ENCODE measurements at places on chromosomes 4 and X.

DNA sequence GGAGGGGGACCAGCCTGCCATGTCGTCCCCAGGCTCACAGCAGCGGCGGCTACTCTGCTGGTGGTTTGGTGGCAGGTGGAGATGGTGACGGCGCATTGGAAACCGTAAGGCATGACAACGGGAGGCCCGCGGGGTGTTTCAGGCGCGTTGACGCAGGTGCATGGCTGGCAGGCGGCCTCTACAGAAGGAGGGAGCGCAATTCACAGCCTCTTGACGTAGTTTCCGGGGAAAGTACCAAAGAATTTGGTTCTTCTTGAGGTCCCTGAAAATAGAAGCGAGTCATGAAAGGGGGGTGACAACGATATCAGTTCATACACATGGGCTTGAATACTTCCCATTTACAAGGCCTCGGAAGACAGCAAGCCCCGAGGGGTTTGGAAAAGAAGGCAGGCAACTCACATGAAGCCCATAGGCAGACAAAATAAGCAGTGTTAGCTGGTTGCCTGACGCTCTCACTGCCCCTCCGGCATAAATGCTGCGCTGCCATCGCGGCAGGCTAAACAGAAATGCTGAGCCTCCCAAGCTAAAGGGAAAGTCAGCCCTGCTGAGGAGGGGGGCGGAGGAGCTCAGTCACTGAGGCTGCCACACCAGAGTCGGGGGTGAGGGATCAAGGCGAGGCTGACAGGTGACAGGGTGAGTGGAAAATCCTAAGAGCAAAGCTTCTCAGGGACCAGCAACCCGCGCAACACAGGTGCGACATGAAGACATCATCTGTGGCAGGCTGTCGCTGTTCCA lies 52.3 kb upstream of the PDLIM3 start:
- DNase-seq, result no peak

DNA sequence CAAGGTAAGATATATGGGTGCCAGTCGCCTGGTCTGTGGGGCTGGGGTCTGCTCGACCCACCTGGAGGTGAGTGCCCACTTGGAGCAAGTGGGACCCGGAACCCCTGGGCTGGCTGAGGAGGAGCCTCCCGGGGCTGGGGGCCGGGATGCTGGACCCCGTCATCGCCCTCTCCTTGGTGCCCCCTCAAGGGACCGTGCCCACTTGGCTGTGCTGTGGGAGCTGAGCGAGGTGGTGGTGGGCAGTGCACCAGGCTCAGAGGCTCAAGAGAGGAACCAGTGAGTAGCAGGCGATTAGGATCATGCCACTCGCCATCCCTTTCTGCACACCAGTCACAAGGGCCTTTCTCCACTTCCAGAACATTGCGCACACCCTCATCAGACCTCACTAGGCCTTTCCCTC lies 203.8 kb upstream of the PSAPL1 start:
- DNase-seq, result no peak

DNA sequence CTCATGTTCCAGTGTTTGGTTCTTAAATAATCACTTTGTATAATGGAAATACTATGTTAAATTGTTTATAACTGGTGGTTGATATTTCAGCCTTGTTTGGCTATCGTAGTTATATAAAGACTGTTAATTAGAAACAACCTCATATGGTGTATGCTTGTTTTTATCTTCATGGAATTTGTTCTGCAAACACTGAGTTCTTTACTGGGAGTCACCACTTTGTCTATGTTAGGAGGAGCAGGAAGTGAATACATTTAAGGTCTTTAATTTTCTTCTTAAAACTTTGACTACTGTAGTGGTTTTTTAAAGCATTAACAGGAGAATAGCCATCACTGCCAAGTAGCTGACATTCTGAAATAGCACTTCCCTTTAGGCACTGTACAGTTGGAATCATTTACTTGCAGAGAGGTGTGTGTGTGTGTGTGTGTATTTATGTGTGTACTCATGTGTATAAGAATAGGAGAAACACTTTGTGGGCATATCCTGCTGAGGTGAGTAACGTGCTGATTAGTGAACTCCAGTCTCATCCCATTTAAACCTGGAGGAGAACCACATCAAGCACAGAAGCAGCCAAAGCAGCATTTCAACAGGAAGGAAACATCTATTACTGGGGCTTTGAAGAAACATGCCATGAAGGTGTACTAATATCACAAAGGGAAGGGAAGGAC lies 37.8 kb downstream of the TET2 start:
- DNase-seq, result no peak

DNA sequence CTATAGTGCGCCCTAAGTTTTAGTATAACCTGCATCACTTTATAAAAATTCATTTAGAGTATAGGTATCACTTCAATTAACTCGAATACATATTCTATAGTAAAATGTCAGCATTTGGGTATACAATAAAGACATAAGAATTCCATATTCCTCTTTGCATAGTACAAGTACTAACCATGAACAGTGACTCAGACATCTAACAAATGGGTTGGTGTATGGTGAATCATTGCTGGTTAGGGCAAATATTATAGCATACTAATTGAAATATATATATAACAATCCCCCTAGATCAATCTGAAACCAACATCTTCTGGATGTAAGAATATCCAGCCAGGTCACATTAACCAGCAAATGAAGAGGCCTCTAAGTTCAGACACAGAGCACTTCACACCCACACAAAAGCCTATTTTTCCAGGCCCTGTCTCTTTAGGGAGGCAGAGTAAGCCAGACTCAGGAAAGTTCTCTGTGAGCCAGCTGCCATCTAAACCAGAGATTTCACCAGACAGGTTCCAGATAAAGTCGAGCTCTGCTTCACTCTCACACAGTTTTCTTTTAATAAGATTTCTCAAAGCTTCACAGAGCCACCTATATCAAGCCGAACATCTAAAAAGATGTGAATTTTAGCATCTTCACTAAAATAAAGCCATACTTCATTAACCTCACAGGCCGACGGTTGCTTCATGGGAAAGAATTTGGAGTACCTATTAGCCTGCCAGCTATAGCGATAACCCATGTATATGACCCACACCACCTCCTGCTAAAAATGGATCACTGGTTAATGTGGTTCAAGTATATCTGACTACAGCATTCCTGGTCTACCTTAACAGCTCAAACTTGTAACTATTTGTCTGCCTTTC lies 200.0 kb upstream of the FTHL17 start:
- no peak for DNase-seq

DNA sequence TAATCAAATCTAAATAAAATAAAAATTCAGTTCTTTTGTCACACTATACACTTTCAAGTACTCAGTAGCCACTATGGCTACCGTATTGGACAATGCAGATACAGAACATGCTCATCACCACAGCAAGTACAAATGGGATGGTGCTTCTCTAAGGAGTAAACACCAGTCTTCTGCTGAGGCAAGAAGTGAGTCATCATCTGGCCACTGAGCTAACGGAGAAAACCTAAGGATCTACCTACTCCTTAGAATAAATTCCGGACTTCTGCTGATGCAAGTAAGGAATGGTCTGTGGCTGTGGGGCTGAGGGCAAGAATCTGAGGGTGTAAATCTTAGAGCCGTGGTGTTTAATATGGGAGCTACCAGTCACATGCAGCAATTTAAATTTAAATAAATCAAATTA lies 11.3 kb upstream of the RBMXL3 start:
- DNase-seq, result no peak

Data from type B pancreatic cell (in vitro differentiated cells).